ENCODE measurements at places on chromosomes 6 and 20. TPM values are rescaled to one million over a fixed set of nuclear protein-coding genes. Genes with fewer than 3 reads are reported as not detected.

The NFYA gene
- 27.3 TPM for total RNA-seq

The C20orf204 gene
- total RNA-seq = 18.8 TPM

The RIN2 gene
- total RNA-seq = not detected

The C20orf202 gene
- 0.19 TPM for total RNA-seq

The COL19A1 gene
- total RNA-seq = 0.10 TPM

The NPBWR2 gene
- total RNA-seq = not detected
